Left forelimb (tissue), 1 donor: ENCODE measurements at places on chromosomes 12 and 14.

DNA sequence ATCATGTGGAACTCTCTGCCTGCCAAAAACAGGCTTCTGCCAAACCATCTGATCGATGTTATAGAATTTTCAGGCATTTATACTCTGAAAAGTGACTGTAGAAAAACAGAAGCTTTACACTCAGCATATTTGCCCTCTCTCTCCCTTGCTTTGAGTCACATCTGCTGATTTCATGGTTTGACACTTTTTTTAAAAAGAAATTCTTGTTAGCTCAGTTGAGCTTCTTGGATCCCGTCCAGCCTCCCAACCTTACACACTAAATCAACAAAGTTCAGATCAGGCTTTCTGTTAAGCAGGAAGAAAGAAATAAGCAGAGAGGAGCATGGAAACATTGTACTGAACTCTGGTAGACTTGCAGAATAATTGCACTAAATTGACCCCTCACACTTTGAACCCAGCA, 193.6 kb upstream of the SEL1L start:
- no peak for DNase-seq

DNA sequence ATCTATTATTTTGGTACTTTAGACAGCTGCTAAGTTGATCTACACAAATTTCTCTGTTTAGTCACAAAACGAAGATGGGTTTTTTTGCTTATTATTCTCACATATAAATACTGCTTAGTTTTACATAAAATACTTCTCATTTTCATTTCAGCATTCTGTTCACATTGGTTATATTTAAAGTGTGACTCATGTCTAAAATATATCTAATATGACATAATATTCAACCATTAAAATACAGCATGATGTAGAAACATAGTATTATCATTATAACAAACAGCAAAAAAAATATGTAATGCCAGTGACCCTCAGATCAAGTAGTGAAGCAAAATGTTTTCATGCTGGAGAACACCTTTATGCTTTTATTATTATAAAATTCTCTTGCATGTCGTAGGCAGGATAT, 63.7 kb downstream of the SH2B3 start:
- DNase-seq: no peak

GRCh38 chr14:49280566-49280965, 305.6 kb downstream of the RPS29 start:
- DNase-seq: no peak

DNA sequence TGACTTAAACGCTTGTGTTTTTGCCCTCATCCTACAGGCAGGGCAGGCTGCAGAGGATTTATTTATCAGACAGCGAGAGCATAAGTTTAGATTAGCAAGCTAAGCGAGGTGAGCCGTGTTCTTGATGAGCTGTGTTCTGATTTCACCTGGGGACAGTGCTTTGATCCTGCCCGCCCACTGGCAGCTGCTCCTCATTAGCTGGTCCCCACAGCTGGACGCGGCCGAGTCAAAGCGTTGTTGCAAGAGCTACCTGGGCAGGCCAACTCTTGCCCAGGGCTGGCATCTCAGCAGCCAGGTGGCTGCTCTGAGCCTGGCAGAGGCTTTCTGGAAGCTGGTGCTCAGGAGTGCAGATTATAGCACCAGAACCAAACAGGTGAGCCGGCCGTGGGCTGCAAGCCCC, 46.8 kb upstream of the BEGAIN start:
- no peak for DNase-seq

- DNase-seq: no peak
Observed at GRCh38 chr12:27338473-27338872, 5.8 kb downstream of the BMAL2 start.

DNA sequence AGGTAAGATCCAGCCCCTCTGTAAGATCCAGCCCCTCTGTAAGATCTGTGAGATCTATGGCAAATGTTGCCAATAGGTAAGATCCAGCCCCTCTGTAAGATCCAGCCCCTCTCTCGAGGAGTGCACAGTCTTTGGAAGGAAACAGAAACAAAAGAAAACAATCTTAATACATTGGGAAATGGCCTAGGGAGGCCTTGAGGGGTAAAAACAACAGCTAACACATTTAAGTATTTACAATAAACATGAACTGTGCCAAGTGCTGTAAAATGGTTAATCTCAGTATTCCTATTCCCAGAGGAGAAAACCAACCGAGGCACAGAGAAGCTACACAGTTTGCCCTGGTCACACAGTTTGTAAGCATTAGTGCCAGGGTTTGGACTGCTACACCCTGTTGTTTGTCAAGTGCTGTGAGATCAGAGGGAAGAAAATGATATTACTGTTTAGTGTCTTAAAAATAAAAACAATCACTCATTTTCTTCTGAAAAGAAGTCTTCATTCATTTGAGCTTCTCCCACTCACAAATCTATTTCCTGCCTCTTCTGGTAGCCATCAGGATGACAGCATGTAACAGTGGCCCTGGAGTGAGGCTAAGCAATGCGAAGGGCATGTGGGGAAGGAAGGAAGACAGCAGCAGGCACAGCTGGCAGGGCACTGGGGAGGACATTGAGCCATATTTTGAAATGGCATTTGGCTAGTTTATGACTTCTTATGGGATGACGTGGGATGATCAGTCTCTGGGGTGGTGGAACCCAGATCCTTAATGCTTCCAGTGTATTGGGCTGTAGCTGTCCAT, 118.7 kb upstream of the PTPRQ start:
- DNase-seq: no peak

DNA sequence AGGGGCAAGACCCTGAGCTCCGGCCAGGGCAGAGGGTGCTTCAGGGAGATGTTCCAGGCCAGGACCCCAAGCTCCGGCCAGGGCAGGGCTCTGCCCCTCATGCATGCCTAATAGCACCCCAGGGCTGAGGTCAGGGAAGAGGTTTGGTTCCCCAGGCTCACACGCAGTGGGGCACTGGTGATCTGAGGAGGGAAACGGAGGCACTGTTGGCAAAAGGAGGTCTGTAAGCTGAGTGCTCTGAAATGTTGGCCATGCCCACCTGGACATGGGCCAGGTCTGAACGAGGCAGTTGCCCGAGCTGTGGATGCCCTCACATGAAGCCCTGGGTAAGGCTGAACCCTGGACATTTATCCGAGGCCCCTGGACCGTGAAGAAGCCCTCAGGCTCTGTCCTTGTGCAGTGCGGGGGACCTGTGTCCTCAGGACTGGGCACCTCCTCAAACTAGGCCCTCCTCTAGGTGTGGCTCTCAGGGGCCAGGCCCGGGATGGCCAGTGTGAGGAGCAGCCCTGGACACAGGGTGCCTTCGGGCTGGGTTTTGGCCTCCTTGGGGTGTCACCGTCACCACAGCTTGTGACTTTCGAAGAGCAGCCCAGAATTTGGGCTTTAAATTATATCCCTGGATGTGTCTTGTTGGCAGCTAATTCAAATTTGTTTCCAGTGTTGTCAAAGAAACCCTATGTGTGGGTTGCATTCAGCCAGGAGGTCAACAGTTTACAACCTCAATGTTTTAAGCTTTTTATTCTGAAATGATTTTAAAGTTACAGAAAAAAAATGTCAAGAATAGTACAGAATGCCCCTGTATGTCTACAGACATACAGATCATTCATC, 66.8 kb downstream of the ADGRD1 start:
- no peak for DNase-seq

DNA sequence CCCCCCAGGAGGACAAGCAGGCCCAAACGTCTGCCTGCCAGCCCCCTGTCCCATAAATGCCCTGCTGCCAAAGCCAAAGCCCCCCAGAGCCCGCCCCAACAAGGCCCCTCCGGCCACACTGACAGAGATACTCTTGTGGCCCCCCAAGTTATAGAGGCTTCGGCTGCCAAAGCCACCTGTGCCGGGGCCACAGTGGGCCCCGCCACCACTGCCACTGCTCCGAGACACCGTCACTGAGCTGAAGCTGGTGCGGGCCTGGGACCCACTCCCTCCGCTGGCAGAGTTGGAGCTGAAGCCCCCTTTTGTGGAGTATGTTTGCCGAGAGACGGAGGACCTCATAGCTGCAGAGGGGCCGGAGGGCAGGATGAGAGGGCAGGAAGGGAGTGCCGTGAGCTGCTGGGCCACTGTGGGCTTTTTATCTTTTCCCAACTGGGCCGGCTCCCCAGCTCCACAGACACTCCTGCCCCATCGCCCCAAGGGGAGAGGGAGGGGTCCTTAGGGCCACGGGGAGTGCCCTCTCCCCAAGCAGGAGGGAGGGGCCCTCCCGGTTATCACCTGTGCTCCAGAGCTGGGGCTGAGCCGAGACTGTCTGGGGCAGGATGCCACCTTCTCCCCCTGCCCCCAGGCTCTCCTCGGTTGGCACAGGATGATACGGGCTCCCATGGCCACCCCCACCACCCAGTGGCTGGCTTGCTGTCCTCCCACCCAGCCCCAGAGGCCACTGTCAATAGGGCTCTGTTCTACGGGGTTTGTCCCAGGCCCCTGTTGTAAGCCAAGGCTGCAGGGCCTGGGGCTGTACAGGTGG, at the start of gene KRT79:
Gene KRT79 (minus strand): TSS at position 390 of the 805 bp plus-strand sequence. CDS start 51 bp downstream, at position 339.
- no peak for DNase-seq

GRCh38 chr12:57195611-57196371, 20.8 kb upstream of the NXPH4 start:
- DNase-seq: no peak

GRCh38 chr12:27213830-27214787, 30.0 kb upstream of the STK38L start:
- no peak for DNase-seq

DNA sequence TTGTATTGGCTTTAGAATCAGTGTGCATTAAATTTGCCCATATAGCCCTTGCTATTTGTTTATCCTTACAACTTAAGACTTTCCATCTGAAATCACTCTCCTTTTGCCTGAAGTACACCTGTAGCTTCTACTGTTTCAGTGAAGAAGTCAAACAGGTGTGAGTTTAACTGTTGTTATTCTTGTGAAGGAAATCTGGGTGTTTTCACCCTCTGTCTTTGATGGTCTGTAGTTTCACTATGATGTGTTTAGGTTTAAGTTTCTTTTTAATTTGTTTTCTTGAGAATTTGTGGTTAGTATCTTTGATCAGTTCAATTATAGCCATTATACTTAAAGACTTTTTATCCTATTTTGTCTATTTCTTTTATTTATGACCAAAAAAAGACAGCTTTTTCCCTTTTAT, 68.9 kb upstream of the BBS10 start:
- no peak for DNase-seq

DNA sequence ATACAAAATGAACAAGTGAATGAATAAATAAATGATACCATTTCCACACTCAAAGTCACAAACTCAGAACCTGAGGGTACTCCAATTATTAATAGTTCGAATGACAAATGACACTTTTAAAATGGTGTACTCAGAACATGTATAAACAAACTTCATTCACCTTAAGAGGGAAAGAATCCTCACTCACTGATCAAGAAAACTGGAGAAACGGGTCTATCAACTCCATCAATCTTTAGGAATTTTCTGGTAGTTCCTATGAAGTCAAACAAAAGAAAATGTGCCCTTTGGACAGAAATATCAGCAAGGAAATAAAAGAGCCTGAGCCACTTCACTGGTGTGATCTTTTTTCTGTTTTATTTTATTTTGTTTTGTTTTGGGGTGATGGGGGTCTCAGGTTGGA, 5.2 kb upstream of the NRDE2 start:
- no peak for DNase-seq
